K562 (cell line): ENCODE measurements at places on chromosomes 4 and X. TPM values are rescaled to one million over a fixed set of nuclear protein-coding genes. Genes with fewer than 3 reads are reported as not detected.

GRCh38 chrX:9874483-9874882 is 88.3 kb downstream of the SHROOM2 start:
- no peaks in the 10 kb centered on the region for H3K36me3 ChIP-seq
- no peak for DNase-seq
- no peak overlapping the region for H3K4me3 ChIP-seq
- H3K27me3 ChIP-seq: peaks cover 2% of the 10 kb centered on the region; the same call in 1 of the 3 replicates
- H3K4me1 ChIP-seq: no peaks in the 10 kb centered on the region
- no peak overlapping the region for H3K27ac ChIP-seq

DNA sequence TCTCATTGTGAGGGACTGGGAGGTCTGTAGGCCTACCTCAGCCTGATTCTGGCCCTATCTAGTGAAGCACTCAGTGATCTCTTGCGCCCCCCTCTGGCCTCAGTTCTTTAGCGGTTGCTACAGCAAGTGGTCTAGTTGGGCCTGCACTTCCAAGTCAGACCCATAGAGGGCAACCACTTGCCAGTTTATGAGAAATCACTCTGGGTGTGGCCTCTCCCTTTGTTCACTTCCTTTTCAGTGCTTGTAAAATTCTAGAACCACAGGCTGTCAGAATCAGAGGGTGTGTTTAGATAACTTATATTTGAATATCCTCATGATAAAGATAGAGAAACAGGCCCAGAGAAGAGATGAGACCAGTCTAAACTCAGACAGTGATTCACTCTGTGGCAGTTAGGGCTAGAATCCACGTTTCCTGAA is 60.9 kb upstream of the LAS1L start:
- no peak overlapping the region for H3K4me3 ChIP-seq
- no peaks in the 10 kb centered on the region for H3K27me3 ChIP-seq
- peak overlapping the region; percentile 22; the same call in 2 of the 3 replicates for H3K27ac ChIP-seq
- peaks cover 4% of the 10 kb centered on the region; the same call in 1 of the 2 replicates for H3K4me1 ChIP-seq
- H3K36me3 ChIP-seq: no peaks in the 10 kb centered on the region

Gene WDR44
- total RNA-seq: 14.5 and 15.5 TPM in 2 replicates

GRCh38 chr4:127174616-127175015 is 458.1 kb upstream of the INTU start:
- H3K4me1 ChIP-seq: no peaks in the 10 kb centered on the region
- DNase-seq: no peak
- H3K27ac ChIP-seq: no peak overlapping the region
- no peaks in the 10 kb centered on the region for H3K36me3 ChIP-seq
- H3K27me3 ChIP-seq: no peaks in the 10 kb centered on the region
- no peak overlapping the region for H3K4me3 ChIP-seq

Gene MED28
- 82.4 and 93.8 TPM in 2 replicates for total RNA-seq

DNA sequence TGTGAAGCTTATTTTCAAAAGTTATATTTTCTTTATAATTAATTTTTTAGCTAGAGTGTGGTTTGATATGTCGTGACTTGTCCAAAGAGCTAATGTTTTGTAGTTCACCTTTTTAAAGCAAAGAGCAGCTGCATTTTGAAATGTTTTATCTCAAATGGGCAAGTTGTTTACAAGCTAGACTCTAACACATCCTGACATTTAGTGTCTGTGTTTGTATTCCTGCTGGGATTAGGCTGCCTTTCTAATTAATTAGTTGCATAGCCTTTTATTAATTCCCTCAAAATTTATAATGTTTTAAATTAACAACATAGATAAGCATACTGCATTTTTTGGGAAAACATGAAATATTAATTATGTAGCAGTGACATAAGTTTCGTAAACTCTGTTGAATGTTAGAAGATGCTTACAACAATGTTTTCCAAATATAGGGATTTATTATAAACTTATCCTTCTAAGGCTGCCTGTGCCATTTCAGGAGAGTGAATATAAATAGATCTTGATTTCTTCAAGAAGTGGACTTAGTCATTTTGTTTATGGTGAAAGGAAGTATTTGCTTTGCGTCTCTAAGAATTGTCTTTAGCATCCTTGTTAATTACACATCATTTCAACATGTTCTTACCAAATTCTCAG is 37.7 kb upstream of the NUDT6 start:
- H3K36me3 ChIP-seq: peaks cover 53% of the 10 kb centered on the region
- no peaks in the 10 kb centered on the region for H3K4me1 ChIP-seq
- H3K27ac ChIP-seq: no peak overlapping the region
